ENCODE measurements at places on chromosomes 1 and 21.

DNA sequence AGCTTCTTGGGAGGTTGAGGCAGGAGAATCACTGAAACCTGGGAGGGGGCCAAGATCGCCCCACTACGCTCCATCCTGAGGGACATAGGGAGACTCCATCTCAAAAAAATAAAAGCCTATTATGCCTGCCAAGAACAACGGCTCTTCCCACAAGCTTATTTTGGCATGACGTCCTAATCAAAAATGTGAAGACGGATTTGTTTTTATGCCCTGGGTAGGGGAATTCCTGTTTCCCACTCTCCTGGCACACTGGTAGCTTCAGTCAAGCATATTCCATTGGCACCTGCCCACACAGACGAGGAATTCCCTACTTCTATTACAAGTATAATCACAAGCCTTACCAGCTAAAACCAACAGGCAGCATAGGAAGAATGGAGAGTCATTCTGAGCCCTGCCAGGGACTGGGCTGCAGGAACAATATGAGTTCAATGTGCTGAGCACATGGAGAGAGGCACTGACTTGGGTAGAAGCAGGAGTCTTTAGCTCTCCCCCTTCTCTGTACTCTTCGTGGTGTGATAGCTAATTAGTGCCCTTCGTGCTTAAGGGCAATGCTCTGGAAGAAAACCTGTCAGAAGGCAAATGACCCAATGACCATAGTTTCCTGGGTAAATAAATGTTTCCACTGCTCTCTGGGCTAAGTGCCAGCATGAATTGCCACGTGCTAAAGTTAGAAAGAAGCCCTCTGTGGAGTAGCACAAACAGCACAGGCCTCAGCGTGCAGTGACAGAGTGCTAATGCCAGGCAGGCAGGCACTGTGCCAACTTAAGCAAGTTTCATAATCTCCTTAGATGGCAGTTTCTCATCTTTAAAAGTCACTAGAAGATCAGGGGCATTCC is 16.8 kb downstream of the TNFSF4 start:
- no peak for DNase-seq

- DNase-seq = no peak
Observed at GRCh38 chr1:12690156-12690555, 25.8 kb upstream of the AADACL3 start.

DNA sequence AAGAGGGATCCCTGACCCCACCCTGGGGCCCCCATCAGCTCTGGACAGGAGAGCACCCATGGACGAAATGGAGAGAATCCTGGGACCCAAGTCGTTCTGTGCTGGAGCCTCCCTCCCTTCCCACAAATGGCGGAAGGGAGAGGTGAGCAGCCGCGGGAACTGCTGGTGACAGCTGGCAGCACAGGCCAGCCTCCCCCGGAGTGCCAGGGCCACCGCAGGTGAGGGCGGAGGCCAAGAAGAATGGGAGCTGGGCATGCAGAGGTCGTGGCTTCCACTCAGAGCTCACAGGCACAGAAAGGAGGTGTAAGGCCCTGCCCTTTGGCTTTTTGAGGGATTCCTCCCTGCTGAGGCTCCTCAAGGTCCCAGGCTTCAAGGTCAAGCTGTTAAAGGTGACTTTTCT is 24.6 kb downstream of the SLC1A7 start:
- DNase-seq = no peak

- DNase-seq = no peak
Observed at GRCh38 chr21:45078877-45079281, 4.5 kb downstream of the ADARB1 start.

DNA sequence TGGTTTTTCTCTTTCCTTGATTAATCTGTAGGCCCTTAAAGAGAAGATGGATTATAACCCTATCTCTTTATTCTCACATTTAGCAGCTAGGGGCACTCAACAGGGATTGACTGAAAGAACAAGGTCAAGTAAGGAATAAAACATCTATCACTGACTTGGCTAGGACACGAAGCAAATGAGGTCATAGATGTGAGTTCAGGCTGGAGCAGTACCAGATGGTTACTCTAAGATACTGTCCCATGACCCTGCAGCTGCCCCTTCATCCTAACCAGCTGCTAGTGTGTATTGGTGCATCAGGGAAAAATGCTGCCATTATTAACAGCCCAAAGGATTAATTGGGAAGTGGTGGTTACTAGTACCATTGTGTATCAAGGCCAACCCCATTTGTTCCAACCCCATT is 221.9 kb downstream of the CTH start:
- DNase-seq = no peak

DNA sequence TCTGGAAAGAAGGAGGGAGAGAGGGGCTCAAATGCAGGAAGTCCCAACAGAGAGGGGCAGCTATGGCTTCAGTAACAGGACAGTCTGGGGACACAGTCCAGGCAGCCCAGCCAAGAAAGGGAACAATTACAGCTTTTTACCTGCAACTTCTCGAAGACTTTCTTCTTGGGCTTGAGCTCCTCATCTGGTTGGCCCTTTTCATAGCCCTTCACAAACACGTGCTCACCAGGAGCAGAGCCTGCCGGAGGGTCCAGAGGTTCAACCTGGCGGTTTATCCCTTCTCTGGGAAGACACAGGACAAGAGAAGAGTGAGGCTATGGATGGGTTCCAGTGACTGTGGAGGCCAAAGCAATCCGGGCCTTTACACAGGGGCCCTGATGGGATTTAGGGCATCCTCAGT is 37.9 kb downstream of the YARS1 start:
- no peak for DNase-seq

GRCh38 chr1:92968138-92969032 is 7.1 kb upstream of the DIPK1A start:
- DNase-seq = no peak

GRCh38 chr1:231571904-231572303 is 43.4 kb downstream of the TSNAX start:
- DNase-seq = no peak

- DNase-seq = no peak
Observed at GRCh38 chr21:39863111-39863510, 4.1 kb upstream of the PCP4 start.

DNA sequence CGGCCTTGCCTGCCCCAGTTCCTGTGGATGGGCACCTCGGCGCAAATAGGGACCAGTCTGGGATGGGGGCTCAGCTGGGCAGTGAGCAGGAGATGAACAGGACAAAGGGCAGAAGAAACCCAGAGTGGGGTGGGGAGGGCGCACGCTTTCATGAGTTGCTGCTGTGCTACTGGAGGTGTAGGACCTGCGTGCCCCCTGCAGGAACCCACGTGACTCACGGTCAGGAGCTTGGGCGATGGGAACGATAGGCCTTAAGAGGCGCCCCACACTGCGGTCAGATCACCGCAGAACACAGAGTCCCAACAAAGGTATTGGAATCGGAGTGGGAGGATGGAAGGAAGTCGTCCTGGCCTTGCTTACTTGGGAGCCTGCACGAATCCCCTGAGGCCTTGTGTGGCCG is 17.2 kb downstream of the PRDM15 start:
- no peak for DNase-seq

DNA sequence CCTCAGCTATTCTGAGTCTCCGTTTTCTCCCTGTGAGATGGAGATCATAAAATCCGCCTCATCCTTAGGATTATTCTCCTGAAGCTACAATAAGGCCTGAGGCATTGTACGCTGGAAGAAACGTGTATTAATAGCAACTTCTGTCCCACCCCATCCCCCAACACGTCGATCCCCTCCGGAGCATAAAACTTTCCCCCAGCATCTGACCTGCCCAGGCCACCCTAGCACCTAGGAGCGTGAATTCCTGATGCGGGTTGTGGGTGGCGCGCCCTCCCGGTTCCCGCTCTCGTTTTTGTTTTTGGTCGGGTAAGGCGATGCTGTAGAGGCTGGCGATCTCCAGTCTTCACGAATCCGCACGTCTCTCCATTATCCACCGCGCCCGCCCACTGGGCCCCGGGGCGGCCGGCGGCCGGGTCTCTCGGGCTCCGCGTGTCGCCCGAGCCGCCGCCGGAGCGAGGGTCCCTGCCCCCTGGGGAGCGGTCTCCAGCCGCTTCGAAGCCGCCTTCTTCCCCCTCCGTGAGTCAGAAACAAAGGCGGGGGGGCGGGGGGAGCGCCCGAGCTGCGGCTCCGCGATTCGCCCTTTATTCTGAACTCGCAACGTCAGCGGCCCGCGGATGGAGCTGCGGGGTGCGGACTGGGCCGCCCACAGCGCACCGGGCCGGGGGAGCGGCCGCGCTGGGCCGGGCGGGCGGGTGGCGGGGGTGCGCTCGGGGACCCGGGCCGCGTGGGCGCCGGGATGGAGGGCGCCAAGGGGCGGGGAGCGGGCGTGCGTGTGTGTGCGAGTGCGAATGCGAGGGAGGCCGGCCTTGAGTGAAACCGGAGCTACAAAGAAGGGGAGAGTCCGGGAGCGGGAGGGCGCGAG is at the start of gene PLEKHO1:
Gene PLEKHO1, plus strand, starts transcription at position 646 of the 862 bp plus-strand sequence. CDS start 342 bp downstream, outside the sequence.
- DNase-seq = no peak

DNA sequence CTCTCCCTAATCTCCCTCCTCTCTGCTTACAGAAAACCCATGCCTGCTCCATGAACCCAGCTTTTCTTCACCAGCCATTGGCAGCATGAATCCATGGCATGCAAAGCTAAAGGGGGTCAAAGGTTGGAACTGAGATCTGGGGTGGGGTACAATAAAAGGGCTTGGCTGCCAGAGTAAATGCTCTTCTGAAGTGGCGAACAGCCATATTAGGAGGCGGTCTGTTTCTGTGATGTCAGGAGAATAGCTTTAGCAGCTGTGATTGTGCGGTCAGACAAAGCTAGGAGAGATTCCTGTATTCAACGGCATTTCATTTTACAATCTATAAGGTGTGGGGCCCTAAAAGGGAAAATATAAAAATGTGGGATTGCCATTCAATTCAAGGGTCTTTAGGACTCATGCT is 71.7 kb upstream of the TMPRSS2 start:
- no peak for DNase-seq

DNA sequence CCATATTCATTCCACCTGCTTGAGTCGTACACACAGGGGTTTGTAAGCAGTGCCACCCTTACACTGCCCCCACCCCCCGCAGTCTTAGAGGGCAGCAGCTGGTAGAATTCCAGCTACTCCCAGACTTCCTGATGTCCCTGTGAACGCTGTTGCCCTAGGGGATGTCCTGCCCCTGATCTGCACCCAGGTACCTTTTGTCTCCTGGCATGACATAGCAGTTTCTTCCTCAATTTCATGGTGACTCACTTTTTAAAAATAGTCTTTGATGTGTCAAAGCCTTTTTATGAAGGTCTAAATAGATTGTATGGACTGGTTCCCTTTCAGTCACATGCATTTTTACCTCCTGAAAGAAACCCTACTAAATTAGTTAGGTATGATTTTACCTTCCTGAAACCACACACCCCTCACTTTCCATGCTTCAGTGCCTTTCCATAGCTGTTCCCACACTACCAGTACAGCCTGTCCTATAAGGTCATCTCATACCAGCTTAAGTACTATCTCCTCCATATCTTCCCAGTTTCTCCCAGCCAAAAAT is 76.4 kb downstream of the ST3GAL3 start:
- no peak for DNase-seq

DNA sequence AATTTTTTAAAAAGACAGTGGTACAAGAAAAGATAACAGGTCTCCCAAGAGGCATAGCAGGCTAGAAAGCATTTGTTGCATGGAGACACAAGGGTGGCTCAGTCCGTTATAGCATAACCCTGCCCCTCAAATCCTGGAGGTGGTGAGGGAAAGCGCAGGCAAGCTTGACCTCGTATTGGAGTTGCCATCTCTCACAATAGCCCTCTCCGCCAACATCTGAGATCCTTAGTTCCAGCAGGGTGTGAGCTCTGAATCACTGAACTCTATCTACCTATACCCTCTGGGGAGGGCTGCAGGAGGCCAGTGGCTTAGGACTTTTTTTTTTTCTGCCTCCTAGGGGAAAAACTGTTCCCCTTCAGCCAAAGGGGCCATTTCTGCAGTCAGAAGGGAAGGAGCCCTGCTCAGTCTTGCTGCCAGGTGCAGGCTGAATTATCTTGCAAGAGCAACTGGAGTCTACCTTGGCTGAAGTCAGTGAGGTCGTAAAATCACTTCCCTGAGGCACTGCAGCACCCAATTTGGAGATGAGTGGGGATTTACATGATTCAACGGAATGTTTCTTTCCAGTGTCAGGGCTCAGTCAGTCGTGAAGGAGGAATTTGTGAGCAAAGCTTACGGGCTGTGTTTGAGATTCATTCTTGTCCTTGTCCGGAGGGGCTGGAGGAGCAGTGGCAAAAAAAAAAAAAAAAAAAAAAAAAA is 17.2 kb upstream of the C8A start:
- no peak for DNase-seq

DNA sequence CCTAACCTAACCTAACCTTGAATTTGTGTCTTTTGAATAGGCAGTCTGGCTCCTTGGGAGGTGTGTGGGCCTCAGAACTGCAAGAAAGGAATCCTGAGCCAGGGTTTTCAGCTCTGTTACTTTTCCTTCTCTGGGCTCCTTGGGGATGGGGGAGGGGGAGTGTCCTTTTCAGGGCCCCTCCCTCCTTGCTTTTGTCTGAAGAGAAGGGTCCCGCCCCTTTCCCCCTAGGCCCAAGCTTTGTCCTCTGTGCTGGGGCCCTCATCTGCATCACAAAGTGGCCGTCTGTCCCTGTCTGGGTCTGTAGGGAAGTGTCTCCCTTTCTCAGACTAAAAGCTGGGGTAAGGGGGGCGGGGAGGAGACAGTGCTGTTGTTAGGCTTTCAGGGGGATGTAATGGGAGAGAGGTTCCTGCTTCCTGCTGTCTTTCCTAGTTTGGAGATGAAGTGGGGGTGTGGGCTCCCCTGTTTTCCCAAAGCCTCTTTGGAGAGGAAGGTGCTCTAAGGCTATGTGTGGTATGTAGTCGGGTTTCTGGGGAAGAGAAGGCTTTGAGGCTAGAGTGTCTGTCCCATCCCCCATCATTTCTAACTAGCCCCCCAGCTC is 3.1 kb downstream of the AGO1 start:
- no peak for DNase-seq

- DNase-seq = no peak
Observed at GRCh38 chr1:171366816-171367215, 52.8 kb downstream of the FMO4 start.

DNA sequence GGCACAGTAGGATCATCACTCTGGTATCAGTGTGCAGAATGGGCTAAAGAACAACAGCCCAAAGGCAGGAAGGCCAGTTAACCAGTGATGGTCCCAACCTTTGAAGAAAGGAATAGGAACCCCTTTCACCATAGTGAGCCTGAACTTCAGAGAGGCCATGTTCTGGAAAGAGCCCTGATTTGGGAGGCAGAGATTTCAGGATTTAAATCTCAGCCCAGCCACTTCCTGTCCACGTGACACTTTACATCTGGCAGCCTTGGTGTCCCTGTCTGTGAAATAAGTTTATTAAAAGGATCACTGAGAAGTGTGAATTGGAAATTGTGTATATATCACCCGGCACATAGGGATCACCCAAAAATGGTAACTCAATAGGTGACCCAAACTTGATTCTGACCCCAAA is 13.0 kb downstream of the MATN1 start:
- DNase-seq = no peak

DNA sequence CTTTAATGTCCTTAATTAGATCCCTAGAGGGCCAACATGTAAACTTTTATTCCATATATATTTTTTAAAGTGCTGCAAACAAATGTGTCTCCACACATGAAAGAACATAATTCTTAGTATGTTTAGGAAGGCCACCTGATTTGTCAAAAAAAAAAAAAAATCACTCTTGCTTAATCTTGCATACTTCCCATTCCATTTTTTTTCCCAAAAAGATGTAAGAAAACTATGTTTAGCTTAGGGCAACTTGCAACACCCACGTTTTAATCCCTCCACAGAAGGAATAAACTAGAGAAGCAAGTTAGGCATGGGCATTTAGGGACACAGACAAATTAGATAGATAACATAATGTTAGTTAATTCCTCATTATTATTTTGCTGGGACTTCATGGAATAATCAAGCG is 5.6 kb downstream of the YOD1 start:
- DNase-seq = no peak

- no peak for DNase-seq
Observed at GRCh38 chr1:1284221-1285101, 4.2 kb downstream of the SCNN1D start.

Data from NCI-H1436 treated with DMSO at 0.1 percent for 48 hours (cell line).